NCI-H1930 (cell line): ENCODE measurements at places on chromosomes 7 and 10.
A peak's percentile ranks its signal among the peaks of the same experiment; 100 is the strongest.

- DNase-seq = peak; percentile 30
These were observed 274.9 kb upstream of the GALNT17 start for GRCh38 chr7:70856901-70857630.

DNA sequence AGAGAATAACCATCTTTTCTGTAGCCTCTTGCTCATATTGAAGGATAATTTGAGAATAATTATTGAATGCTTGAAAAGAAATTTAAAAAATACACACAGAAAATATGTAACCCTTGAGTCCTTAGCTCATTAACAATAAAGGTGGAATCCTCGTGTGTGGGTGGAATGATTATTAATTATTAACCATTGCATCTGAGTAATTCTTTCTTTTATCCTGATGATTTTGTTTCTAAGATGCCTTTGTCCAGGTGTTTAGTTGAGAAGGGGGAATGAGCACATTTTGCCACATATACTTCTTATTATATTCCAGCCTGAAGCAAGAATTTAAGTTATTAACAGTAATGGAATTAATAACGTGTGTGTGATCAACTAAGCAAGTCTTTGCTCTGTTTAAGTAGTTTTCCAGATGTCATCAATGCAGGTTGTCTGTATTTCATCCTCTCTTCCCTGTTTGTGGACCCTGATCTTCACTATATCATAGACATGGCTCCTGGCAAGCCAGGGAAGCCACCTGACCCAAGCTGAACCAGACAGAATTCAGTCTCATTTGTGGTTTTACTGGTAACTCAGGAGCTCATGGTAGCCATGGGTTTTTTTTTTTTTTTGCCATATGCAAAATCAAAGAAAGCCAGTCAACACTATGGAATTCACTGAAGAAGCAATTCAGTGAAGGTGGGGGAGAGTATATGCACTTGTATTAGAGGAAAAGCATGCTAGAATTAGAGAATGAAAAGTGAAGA lies 144.3 kb downstream of the KIF20B start:
- no peak for DNase-seq

DNA sequence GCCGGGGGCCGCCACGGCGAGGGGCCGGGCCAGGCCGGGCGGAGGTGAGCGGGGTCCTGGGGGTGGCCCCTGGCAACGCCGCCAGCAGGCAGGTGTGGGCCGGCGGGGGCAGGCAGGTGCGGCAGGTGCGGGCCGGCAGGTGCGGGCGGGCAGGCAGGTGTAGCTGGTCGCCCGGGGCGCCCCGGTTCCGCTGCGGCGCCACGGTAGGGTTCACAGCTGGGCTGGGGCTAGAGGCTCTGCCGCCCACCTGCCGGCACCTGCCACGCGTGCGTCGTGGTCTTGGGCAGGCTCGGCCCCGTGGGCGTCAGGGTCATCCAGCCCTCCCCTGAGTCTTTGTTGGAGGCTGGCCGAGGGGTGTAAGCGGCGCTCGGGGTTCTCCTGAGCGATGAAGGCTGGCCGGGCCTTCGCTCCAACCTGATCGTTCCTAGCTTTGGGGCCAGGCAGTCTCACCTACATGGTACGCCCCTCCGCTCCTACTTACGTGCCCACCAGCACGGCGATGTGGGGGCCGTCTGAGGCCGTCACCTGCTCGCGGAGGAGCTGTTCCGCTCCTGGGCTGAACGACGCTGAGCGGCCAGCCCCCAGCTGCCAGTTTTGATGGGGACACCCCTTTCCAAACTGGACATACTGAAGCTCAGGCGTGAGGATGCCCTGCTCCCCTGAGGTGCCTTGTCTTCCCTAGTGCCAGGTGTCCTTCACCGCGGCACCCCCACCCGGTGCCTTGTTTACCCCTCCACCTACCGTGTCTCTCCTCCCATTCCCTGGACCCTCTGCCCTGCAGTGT lies 493 bp downstream of the ZMIZ2 start:
- DNase-seq = no peak

DNA sequence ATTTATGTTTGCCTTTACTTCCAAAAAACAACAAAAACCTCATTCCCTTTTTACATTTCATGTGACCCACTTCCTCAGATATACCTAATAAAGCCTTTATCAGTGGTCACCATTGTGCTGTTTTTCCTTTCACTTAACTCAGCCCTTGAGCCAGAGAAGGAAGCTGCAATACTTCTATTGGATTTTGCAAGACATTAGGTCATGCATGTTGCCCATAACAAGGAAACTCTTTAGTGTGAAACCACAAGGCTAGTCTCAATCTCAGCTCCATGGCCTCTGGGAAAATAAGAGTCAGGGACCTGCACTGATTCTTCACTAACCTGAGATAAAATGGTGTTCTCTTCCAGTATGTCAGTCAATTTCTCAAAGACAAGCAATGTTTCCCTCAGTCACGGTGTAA lies 27.8 kb downstream of the STEAP4 start:
- DNase-seq = no peak

GRCh38 chr10:72728462-72728861 lies 36.5 kb downstream of the MCU start:
- no peak for DNase-seq

- DNase-seq = no peak
These were observed 982 bp downstream of the PGAM1 start for GRCh38 chr10:97426776-97427570.

GRCh38 chr10:88731296-88731695 lies 25.2 kb downstream of the LIPK start:
- no peak for DNase-seq

- no peak for DNase-seq
These were observed 170.1 kb downstream of the ADRA2A start for GRCh38 chr10:111246814-111247452.

DNA sequence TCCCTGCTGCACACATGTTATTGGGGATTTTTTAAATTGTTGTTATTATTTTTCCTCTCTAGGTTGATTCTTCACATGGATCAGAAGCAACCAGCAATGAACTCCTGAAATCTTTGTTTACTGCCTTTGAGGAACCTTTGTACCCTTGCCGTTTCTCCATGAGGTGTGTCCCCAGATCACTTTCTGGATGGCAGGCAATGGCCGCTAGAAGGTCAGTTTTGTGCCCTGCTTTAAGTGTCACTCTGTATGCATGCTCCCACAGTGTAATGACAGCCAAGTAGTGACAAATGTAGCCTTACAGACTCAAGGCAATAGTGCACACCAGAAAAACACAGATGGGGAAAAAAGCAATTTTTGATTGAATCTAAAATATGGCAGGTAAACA lies 47.7 kb upstream of the NRP1 start:
- DNase-seq = no peak

- DNase-seq = no peak
These were observed 4.0 kb downstream of the ITGB1 start for GRCh38 chr10:32954080-32954479.

- no peak for DNase-seq
These were observed 9.2 kb downstream of the AQP1 start for GRCh38 chr7:30920584-30921539.

DNA sequence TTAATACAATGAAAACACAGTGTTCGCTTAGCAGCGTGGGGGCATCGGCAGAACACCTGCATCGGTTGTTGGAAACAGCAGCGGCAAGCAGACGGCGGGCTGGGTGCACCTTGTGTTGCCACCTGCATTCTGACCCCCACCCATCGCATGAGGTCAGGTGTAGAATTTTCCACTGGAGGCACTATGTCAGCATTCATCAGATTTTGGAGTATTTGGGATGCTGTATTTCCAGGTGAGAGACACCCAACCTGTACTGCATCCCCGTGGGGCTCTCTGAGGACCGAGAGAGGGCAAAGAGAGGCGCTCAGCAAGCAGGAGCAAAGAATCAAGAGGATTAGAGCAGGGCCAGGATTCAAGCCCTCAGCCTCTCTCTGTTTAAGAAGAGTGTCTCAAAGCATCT lies 116.4 kb upstream of the MGMT start:
- DNase-seq = no peak

DNA sequence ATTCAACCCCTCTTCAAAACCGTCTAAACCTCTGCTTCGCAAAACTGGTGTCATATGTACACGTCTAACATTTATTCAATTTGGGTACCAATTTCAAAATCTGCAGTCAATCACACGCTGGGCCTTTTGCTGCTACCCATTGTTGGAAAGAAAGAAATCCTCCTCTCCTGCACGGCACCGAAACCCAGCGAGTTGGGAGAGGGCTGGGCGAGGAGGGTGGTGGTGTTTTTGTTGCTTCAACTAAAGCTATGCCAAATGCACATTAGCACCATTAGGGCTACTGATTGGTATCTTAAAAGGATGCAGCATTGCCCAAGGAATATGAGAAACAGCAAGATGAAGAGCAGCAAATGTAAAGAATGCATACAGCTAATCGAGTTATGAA lies 7.8 kb downstream of the EBF3 start:
- peak; percentile 15 for DNase-seq

DNA sequence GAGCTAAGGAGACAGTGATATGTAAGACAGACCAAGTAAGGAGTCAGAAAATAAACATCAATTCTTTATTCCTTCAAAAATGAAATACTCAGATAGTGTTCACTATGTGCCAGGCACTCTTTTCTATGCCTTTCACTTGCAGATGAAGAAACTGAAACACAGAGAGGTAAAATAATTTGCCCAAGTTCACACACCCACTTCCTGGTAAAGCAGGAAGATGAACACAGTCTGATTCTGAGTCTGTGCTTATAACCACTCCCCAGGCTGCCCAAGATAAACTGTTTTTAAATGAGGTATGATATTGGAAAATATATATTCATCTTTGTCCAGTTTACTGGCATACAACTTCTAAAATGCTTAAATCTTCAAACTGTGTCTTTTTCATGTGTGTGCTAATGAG lies 294.4 kb upstream of the NPVF start:
- DNase-seq = no peak

DNA sequence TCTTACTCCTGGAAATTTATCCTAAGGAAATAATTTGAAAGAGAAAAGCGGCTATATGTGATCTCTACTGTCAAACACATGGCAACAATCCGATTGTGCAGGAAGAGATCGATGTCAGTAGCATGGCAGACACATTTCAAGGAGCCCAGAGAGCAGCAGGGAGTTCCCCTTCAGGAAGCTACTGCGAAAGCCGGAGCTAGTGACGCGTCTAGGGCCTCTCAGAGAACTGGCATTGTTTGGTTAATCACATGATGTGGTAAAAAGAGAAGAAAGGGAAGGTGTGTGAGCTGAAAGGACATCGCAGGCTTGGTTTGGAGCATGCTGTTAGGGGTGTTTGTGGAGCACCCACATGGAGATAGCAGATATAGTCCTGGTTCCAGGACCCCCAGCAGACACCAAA lies 74.9 kb downstream of the BEND7 start:
- no peak for DNase-seq

- DNase-seq = no peak
These were observed 92.9 kb downstream of the AHR start for GRCh38 chr7:17391366-17391765.

GRCh38 chr10:1575481-1576244 lies 161.7 kb downstream of the ADARB2 start:
- DNase-seq = no peak

DNA sequence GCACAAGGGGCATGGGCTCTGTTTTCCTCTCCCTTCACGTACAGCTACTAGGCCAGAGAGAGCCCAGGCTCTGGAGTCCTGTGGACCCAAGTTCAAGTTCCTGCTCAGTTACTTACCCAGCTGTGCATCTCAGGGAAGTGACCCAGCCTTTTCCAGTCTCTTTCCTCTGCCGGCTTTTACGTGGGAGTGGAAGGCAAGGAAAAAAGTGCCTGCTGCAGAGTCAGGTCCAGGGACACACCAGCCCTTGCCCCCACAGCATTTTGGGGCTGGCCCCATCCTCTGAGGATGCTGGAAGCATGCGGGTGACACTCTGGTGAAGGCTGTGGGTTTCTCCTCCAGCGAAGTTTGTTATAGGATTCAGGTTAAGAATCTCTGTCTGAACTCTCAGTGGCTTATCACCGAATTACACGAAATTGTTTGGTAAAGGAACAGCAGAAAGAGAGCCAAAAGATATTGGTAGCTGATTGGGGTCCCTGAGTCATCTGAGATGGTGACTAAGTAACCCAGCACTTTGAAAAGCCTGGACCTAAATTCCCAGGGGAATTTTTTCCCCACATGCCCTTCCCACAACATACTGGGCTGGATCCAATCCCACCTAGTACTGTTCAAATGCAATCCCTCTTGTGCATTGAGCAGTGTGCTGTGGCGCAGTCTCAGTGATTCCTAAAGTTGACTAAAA lies 424.3 kb downstream of the RPS24 start:
- DNase-seq = no peak

DNA sequence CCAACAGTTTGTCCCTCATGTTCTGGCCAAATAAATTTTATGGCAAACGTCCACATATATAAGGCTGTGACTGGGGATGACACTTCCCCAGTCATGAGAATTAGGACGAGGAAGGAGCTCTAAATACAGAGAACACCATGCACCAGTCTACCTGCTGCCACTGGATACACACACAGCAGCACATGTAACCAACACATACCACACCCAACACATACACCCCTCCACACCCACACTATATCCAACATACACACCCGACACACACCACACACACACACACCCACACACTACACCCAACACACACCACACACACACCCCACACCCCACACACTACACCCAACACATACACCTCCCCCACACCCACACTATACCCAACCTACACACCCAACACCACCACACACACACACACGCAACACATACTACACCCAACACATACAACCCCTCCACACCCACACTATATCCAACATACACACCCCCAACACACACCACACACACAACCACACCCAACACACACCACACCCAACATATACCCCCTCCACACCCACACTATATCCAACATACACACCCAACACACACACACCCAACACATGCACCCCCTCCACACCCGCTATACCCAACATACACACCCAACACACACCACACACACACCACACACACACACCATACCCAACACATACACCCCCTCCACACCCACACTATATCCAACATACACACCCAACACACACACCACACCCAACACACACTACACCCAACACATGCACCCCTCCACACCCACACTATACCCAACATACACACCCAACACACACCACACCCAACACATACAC lies 74.1 kb downstream of the HIPK2 start:
- DNase-seq = no peak

DNA sequence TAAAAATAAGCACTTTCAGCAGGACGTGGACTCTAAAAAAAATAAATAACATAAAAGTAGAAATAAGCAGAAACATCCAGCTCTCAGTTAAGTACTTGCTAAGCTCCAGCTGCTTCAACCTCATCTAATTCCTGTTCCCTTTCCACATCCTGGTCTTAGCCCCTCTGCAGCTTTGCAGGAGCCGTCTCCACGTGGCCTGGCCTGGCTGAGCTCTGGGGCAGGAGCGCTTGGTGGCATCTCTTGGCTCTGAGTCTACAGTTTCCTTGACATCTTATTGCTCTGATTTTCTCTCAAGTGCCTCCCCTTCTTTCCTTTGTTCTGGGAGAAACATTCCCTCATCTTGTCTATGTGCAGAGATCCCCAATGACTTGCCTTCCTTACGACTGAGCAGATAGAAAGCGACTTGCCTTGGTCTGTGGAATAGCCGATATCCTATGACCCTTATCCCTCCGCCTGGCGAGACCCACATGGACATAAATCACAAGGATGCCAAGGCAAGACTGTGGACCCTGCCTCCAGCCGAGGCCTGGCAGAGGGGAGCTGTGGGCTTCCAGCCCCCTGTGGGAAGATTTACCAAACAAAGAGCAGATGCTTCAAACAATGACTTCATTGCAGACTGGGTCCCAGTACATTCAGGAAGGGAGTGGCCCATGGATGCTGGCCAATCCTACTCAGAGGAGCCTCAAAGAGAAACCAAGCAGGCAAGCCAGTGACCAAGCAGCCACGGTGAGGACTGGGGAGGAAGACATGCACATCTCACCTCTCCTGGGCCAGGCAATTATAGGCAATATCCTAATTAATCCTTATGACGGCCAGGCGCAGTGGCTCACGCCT lies 61.9 kb downstream of the SPOCK2 start:
- DNase-seq = no peak

GRCh38 chr7:101137651-101138212 lies 10.8 kb downstream of the SERPINE1 start:
- DNase-seq = no peak
